ENCODE measurements at places on chromosomes 7 and 10.

GRCh38 chr10:14707481-14707880 lies 67.2 kb downstream of the FAM107B start:
- DNase-seq: no peak

DNA sequence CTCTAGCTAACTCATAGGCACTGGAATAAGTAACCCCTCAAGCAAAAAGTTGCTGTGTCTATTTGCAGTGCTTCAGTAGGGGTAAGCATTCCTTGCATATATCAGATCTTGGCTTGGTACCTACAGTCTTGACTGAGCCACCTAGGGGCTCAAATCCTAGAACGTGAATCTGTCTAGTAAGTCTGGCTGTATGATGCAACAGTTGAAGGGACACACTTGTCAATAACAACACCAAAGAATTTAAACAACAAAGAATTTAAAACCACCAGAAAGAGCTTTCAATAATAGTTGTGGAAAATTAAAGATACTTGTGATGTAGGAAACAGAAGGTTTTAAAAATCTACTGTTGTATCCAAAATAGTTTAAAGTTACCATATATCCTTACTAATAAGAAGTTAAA lies 65.4 kb downstream of the EBLN1 start:
- no peak for DNase-seq

GRCh38 chr10:21230219-21230618 lies 295.3 kb downstream of the SKIDA1 start:
- DNase-seq: no peak

DNA sequence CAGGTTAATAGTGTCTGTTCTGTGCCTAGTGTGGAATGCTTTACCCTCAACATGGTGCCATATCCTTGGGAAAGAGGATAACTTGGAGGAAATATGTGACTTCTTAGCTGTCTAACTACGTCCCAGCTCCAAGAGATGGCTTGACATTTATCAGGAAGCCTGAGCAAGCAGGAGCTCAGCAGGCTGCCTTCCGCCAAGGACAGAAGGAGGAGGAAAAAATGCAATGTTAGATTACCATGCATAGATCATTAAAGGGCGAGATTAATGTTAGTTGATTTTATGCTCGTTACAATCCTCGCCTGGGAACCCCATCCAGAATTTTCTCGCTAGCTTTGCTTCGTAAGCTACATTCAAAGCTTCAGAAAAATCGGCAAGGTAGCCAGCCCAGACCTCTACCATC lies 97.8 kb downstream of the GFRA1 start:
- DNase-seq: no peak

- no peak for DNase-seq
Observed at GRCh38 chr10:104591441-104591840, 49.6 kb upstream of the SORCS3 start.

- no peak for DNase-seq
Observed at GRCh38 chr7:473211-473734, 46.4 kb downstream of the PDGFA start.

- DNase-seq: no peak
Observed at GRCh38 chr7:117047496-117047895, 94.2 kb downstream of the ST7 start.

- no peak for DNase-seq
Observed at GRCh38 chr10:79378383-79378646, 31.0 kb downstream of the PPIF start.

- DNase-seq: peak; percentile 40
Observed at GRCh38 chr10:110790913-110791506, 80.7 kb upstream of the PDCD4 start.

GRCh38 chr7:38316733-38317360 lies 43.4 kb upstream of the TARP start:
- DNase-seq: no peak

- no peak for DNase-seq
Observed at GRCh38 chr7:132650498-132650897, 74.2 kb upstream of the PLXNA4 start.

GRCh38 chr10:125409756-125410155 lies 249.4 kb upstream of the CTBP2 start:
- no peak for DNase-seq

DNA sequence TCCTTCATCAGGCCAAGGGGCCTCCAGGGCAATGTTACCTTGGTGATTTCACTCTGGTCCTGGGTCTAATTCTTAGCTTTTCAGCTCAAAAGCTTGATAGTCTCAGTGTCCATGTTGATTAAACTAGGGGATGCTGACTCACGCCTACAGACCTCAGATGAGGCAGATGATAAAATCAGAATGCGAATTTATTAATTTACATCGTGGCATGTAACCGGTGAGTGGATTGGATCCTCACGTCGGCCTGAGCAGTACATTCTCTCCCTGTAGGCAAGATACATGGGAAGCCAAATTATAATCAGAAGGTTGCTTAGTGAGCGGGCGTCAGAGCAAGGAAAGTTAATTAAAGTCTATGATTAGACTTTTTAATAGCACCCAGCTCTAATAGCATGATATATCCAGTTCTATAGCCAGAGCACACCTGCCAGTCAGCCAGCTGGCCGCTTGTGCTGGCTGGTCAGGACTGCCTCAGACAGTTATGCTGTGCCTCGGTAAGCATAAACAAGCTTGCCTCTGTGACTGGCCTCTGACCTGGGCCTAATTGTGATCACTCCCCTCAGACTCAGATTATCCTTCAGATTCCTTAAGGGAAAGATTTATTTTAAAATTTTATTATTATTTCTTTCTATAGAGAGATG lies 20.2 kb upstream of the CPA5 start:
- no peak for DNase-seq

- peak; percentile 52 for DNase-seq
Observed at GRCh38 chr7:43729924-43730248, 563 bp upstream of the COA1 start.

GRCh38 chr10:126080879-126081411 lies 184.6 kb downstream of the FANK1 start:
- DNase-seq: no peak

GRCh38 chr7:106520962-106521514 lies 139.9 kb downstream of the CCDC71L start:
- DNase-seq: no peak

DNA sequence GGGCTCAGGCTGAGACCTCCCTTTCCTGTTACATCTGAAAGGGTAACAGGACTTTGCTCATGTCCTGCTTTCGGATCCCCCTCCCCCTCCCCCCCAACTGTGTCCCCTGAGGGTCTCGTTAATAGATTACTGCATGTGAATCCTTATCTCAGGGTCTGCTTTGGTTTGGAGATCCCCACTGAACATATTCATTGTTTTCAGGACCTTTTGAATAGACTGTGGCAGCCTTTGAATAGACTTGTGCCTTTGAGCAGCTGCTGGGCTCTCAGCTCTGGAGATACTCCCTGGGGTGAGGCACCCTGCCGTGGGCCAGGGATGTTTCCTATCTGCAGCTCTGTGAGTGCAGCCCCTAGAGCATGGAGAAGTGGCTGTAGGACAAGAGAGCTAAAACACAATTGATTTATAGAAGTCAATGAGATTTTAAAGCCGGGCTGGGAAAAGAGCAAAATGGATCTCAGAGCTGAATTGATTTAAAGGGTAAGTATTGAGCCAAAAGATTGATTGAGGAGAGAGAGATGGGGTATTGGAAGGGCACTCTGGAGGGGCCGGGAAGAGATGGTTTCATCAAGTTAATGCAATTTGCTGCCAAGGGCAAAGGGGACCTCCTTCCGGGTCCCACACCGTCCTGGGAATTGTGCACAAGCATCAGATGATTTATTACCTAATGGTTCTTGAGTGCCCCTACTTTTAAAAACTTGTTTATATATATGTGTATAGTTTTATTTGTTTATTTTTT lies 9.9 kb downstream of the ARHGAP22 start:
- peak; percentile 68 for DNase-seq

DNA sequence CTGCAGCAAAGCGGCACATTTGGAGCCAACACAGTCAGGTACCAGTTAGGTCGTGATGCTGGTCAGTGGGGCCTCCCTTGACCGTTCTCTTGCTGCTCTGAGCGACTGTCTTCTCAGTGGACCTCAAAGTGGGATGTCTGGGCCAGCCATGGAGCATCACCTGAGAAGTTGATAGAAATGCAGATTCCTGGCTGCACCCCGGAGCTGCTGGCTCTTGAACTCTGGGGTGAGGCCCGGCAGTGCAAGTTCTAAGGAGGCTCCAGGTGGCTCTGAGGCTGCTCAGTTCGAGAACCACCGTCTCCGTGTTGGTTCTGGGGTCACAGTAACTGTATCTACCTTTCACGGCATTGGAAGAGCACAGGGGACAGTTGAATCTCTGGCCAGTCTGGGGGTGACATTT lies 147.5 kb downstream of the WDR37 start:
- no peak for DNase-seq

DNA sequence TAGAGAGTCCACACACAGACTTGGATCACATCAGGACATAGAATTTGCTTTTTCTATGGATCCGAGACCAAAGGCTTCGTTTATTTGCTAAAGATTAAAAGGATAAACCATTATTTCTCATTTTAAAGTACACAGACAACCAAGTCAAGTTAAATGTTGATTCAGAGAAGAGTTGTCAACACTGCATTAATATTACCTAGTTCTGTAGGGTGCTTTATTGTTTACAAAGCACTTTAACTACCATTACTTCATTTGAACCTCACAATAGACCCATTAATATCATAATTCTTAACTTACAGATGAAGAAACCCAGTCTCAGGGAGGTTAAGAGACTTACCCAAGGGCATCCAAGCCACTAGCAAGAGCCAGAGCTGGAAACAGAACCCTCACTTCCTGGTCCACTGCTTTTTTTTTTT lies 43.2 kb upstream of the GSAP start:
- no peak for DNase-seq

- no peak for DNase-seq
Observed at GRCh38 chr10:101968286-101968939, 87.6 kb downstream of the ARMH3 start.

DNA sequence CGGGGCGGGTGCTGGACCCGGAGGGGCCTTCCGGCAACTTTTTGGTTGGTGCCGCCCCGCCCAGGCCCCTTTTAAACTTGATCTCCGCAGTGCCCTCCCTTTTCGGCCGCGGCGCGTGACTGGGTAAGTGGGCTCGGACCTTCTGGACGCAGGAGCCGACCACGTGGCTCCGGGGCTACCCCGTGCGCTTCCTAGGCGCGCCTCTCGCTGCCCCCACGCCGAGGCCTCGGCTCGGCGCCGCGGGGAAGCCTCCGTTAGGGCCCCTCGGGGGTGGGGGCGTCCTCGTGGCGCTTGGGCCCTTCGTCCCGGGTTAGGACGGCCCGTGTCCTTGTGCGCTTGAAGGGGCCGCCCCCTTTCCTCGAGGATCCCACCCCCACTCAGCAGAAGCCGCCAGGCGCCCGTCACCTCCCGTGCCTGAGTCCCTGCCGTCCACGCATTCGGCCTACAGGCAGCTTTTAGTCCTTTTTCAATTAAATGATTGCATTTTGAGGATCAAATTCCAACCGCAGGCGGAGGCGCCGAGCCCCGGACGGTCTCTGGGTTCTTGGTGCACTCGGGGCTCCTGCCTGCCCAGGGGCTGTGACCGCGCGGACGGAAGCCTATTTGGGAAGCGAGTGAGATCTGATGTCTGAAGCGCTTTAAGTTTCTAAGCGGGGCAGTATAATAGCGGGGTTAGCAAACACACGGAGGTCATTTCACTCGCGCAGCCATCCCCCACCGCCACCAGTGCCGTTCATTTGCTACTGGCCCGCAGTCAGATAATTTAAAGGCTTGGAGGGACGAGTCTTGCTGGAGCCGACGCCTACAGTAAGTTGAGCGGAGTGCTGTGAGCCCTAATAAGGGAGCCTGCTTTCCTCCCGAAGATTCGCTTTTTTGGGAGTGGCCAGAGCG lies 31.8 kb upstream of the TOMM7 start:
- DNase-seq: peak; percentile 80

DNA sequence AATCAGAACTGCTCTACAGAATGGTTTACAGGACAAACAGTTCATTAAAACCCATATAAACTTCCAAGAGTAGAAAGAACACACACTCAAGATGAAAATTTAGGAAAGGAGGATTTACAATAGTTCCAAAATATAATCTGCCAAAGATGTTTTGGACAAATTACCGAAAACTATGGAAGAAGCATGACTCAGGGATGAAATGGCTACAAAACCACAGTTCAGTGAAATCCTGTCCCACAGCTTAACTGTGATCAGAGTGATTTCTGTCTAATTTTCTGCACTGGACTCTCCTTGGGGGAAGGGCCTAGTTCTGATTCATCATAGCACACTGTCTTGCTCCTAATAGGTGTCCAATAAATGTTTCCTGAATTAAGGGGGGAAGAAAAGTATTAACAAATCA lies 82.2 kb downstream of the HIPK2 start:
- no peak for DNase-seq

DNA sequence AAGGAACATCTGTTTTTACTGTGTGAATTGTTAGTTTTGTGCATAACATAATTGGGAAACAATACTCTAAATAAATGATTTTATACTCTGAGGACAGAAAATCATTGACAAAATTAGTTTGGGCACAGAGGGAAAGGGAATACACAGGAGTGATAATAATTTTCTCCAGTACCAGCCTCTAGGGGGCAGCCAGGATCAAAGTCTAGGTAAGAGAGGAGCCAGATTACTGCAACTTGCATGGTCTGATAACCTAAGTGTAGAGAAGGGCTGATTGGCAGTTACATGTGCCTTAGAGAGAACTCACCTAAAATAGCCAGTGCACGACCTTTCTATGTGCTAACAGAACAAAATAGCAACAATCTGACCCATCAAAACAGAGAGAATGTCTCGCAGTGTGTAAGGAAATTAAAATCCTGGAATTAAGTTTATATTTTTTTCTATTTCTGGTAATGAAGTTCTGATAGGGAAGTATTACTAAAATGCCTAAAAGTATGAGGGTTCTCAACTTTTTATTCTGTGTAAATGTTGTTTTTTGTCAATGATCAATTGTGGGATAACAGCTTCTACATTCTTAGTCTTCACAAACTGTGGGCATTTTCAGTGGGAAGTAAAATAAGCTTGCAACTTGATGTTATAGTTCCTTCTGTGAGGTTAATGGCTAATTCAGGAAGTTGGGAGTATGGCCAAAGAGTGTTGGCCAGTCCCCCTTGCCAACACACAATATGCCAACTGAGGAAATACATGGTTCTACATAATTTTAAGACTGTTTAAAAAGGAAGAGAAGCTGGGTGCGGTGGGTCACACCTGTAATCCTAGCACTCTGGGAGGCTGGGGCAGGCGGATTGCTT lies 66.4 kb downstream of the EXOC6 start:
- peak; percentile 31 for DNase-seq

DNA sequence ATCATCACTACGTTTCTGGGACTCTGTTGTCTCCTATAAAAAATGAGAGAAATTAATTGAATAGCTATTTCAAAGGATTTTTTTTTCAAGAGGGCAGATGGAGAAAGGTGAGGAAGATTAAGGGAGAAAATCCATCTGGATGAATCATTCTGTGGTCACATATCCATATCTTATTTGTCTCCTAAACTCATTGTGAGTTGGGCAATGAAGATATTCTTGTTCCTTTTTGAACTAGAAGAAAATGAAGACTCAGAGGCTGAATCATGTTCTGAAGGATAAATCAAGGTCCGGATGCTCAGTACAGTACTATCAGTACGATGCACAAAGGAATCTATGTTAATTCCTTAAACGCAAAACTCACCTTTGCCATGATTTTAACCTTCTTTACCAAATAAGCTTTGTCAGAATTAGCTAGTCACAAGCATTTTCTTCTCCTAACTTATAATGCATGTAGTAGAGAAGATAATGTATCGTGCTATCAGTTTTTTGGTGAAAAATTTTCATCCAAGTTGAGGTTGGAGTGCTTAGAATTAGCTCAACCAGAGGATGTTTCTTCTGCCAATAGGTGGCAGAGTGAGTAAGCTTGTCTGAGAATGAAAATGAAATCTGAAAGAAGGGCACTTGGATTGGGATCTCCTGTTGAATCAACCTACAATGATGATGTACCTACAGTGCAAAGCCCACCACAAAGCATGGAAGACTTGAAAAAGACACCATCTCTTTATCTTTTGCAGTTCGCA lies 446.9 kb downstream of the KIF20B start:
- peak; percentile 1 for DNase-seq

All from NCI-H510A treated with DMSO at 0.1 percent for 48 hours (cell line).